ENCODE measurements at places on chromosomes 11 and 22.

GRCh38 chr22:28547132-28547842, 132.4 kb downstream of the TTC28 start:
- DNase-seq, result peak; percentile 81

DNA sequence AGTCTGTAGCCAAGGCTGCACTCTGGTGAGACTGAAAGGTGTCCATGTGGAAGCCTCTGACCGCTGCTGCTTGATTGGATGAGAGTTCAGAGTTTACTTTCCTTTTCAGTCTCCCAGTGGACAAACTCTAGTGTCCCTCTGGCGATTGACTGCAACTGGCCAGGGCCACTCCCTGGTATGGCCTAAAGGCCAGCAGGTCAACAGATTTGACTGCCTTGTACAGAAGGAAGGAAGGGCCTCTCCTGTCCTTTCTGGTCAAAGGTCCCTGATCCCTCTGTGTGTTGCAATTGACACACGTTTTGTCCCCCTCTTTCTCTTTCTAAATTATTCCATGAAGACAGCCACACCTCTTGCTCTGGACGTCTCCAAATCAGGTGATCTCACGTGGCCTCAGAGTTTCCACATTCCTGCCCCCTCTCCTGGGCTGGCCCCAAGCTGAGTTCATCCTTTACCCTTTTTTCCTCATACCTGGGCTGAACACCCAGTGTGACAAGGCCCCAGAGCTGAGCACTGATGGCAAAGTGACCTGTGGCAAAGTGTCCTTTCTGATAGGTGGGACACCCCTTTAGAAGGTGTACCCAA, 18.7 kb upstream of the FBLN1 start:
- DNase-seq, result no peak

GRCh38 chr22:22042009-22042408, 59.4 kb upstream of the TOP3B start:
- DNase-seq, result peak; percentile 23

- peak; percentile 19 for DNase-seq
Observed at GRCh38 chr22:26463101-26463661, 20.4 kb downstream of the HPS4 start.

DNA sequence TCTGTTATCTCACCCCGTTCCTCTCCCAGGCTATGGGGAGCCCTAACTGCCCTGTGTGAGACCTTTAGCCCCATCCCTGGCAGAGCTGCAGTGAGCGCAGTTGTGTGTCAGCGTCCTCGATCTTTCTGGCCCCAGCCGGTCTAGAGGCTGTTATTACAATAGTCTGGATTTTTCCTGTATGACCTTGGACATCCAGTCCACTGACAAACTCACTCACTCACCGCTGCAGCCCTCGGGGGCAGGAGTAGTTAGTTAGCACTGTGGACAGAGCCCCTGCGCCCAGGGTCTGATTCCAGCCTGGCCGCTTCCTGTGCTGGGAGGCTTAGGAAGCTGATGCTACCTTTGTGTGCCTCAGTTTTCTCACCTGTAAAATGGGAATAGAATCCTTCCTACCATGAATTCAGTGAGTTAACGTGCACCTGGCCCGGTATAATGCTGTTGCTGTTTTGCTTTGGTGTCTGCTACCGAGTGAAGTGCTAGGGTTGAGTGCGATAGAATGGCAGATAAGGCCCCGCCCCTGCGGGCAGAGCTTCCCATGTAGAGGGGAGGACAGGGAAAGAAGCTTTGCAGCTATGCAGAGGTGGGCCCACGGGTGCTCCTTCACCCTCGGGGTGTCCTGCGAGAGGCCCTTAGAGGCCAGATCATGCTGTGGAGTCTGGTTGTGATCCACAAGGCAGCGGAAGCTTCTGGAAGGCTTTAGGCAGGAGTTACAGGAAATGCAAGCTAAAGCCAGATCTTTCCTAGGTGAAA, 3.0 kb downstream of the LRP5 start:
- DNase-seq, result peak; percentile 35

- peak; percentile 2 for DNase-seq
Observed at GRCh38 chr11:124467381-124467927, 22.0 kb upstream of the OR8B8 start.

DNA sequence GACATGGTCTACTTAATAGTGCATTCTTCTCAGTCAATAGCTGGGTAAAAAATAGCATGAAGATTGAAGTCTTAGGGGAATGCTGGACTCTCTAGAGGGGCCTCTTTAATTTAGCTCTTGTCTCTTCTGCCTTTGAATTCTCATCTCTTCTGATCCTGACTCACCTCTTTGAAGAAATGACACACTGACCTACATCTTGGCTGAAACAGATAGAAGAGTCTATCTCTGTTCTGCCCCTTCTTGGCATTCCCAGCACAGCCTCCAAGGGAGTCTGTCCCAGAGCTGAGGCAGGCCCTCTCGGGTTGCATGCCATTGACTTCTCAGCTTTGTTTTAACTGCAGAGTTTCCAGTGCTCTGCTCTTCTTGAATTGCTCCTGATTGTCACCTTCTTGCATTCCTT, 55.7 kb downstream of the PTPRJ start:
- peak; percentile 31 for DNase-seq

GRCh38 chr22:42844756-42845155, 12.3 kb downstream of the ARFGAP3 start:
- peak; percentile 39 for DNase-seq

GRCh38 chr11:17633987-17634775, 85.2 kb upstream of the MYOD1 start:
- DNase-seq, result no peak

GRCh38 chr11:11414996-11415395, 61.9 kb upstream of the CSNK2A3 start:
- no peak for DNase-seq

DNA sequence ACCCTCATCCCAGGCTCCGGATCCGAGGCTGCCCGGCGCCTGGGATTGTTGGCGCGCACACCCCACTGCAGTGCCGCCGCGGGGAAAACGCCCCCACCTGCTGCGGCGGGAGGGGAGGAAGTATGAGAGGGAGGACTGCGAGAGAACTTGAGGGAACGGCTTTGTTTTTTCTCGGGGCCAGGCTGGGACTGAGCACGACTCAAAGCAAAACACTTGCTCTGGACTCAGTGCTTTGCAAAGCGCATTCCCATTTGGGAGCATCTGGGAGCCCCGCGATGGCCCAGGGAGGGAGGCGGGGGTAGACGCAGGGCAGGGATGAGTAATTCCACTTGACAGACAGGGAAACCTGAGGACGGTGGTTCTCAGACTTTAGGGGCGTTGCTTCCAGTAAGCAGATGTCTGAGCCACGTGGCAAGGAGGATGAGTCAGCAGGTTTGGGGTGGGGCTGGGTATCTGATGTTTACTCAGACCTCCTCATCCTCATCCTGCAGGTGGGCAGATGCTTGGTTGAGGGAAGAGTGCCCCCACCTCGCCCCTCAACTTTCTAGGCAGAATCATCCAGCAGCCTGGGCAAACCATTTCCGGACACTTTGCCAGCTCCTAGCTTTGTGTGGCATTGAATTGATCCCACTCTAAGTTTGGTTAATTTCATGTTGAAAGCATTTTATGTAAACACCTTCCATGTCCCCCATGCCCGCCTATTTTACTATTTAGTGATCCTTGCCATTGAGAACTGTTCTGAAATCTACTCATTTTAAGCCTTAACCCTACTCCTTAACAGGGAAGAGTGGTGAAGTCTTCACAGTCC, 1.5 kb downstream of the MIAT start:
- peak; percentile 97 for DNase-seq

DNA sequence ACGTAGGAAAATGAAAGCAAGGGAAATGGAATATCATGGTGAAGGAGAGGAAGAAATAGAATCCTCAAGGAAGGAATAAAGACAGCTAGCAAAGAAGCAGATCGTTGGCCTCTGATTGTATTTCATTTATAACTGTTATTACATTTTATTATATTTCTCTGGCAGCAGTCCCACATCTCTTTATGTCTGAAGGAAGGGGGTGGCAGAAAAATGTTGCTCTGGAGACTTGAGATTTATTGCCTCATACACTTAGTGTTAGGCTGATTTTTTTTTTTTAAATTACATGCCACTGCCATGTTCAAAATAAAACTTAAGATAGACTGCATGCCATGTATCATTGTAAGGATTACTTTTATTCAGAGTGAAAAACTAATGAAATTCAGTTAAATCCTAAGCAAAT, 971.7 kb upstream of the CHORDC1 start:
- DNase-seq, result no peak

DNA sequence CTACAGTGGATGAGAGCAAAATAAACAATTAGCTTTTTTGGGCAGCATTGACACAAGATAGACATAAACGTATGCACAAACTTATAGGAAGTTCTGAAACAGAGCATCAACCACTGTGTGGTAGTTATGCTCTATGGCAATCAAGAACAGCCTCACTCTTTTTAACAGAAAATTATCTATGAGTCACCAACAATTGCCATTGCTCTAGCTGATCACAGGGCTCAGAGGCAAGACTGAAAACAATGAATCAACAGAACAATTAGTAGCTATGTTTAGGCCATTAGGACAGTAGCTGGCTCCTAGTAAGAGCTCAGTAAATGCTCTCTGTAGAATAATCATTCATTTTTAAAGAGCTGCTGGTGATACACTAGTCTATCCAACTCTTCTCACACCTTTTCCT, 34.9 kb upstream of the PICALM start:
- DNase-seq, result peak; percentile 22
